AG09319 (cell line): ENCODE measurements at places on chromosomes 2 and 18.

- DNase-seq, result no peak
Observed at GRCh38 chr2:216495656-216496055, 3.0 kb upstream of the RPL37A start.

- DNase-seq, result no peak
Observed at GRCh38 chr18:76839086-76839794, 16.9 kb downstream of the ZNF236 start.

DNA sequence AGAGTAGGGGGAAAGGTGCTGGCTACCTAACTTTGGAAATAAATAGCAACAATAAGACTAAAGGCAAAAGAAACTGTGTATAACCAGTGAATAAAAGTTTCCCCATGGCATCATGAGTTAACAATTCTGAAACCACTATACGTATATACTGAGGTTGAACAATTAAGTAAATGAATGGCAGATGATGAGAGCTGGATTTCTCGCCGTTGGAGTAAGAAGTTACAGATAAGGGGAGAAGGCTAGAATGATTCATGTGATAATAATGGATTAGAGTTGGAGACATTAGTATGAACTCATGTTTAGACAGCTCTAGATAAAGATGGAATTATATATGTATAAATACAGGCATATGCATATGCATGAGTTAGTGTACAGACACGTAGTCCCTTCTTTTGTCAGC is 152.7 kb downstream of the UBR3 start:
- DNase-seq, result no peak

DNA sequence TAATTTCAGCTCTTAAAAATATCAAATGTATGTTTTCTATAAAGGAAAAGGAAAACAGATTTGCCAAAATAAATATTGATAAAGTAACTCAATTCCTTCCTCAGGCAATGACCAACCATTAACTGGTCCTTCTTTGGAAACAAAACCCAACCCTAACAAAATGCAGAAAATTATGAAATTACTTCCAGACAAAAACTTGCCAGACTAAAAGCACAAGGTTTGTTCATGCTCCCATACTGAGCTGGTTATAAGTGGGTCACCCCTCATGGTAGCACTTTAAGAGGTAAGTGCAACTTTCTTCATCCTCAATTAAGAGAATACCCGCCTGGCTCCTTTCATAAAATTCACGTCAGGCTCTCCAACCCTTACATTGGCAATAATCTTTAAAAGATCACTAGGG is 31.1 kb upstream of the TTC32 start:
- no peak for DNase-seq

- DNase-seq, result no peak
Observed at GRCh38 chr18:25614168-25614567, 262.2 kb upstream of the ZNF521 start.

DNA sequence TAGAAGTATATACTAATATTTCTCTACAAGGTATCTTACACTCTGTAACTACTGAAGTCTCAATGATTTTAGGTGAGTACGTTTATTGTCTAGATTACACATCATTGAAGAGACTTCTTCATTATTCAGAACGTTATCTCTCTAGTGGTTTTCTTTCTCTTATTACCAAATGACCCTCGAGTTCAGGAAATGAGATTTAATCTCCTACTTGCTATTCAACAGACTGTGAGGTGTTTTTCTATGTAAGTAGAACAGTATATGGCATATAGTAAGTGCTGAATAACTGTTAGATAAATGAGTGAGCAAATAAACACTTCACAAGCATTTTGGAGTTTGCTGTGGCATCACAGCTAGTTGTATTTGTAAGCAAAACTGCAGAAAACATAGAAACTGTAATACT is 947.2 kb upstream of the SLC39A10 start:
- DNase-seq, result no peak

DNA sequence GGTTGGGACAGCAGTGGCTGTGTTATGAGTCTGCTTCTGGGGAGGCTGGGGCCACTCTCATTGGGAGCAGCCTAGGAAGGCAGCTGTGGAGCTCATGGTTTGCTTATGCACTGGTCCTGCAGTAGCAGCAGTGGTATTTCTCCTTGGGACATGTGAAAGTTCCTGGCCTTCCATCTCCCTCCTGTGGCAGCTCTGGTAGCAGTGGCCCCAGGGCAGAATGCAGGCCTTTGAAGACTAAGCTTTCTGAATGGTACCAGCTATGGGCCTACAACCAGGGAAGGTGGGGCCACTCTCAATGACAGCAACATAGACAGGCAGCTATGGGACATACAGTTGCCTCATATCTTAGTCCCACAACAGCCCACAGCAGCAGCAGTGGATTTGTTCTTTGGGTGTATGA is 117.3 kb upstream of the VWC2L start:
- no peak for DNase-seq

DNA sequence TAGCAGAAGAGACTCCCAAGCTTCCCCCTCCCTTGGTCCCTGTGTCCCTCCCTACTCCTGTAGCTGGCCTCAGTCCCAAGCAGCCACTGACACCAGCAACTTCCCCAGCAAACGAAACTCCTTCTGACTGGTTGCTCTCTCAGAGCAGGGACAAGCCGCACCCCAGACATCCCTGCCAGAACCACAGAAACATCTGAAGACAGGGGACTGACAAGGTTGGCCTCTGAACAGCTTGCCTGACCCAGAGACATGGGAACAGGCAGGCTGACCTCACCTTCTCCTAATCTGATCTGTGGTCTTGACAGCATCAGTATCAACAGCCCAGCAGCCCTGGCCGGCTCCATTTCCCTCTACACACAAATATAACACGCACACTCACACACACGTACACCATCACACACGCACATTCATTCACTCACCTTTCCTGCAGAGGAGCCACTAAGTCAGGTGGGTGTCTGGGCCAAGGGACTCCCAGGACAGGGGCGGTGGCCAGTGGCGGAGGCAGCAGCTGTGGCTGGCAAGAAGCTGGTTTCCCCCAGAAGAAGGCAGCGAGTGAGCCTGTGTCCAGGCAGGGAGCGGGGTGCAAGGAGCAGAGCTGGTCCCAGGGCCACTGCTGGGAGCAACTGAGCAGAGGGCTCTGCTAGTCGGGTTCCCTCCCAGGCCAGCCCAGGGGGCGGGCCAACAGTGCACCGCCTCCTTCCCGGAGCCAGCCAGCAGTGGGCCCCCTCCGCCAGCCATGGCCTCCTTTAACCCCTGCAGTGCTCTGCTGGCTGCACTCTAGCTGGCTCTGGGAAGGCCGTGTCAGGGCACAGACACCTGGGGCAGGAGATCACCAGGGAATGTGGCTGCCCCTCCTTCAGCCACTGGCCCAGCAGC is 59.1 kb downstream of the TNS1 start:
- DNase-seq, result no peak

DNA sequence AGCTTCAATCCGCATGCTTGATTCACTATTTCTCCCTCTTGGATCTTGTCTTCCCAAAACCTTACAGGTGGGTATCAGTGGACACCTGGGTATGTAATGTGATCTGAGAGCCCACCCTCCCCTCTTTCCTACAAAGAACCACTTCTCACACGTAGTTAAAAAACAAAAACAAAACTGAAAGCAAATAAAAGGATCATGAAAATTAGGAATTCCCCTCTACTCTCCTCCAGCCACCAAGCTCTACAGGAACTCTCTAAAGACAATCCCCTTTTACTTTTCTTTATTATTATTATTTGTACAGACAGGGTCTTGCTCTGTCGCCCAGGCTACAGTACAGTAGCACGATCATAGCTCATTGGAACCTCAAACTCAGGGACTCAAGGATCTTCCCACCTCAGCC is 40.8 kb upstream of the MYO1B start:
- no peak for DNase-seq

DNA sequence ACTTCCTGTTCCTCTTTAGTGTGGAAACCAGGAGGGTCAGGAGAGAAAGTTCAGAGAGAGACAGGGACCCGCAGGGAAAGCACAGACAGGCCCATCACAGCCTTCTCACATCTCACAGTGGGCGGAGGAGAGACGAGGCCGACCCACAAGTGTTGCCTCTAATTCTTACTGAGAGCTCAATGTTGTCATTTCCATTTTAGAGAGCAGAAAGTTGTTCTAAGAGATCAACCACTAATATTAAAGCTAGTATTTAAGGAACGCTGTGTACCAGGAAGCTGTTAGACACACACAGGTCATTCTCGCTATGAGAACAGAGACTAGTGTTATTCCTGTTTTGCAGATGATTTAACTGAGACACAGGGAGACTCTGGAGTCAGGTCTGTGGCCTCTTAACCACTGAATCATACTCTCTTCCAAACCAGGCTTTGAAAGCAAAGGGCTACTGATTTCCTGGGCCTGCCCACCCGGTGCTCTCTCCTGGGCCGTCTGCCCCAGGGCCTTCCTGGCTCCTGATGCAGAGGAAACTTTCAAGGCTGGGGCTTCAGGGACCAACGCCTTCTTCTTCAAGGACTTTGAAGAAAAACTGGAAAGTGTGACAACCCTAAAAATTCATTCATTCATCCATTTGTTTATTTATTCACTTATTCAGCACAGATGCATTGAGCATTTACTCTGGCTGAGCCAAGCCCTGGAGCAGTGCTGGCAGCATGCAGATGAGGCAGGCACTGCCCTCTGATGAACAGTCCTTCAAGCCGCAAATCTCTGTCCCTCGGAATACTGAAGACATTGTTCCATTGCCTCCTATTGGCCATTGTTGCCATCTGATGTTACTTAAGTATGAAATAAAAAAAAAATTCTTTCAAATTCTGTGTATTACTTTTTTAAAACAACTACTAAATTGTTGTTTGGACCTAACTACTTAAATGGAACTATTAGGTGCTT is 37.2 kb upstream of the BIN1 start:
- no peak for DNase-seq

GRCh38 chr18:5104246-5104645 is 92.8 kb downstream of the AKAIN1 start:
- no peak for DNase-seq

DNA sequence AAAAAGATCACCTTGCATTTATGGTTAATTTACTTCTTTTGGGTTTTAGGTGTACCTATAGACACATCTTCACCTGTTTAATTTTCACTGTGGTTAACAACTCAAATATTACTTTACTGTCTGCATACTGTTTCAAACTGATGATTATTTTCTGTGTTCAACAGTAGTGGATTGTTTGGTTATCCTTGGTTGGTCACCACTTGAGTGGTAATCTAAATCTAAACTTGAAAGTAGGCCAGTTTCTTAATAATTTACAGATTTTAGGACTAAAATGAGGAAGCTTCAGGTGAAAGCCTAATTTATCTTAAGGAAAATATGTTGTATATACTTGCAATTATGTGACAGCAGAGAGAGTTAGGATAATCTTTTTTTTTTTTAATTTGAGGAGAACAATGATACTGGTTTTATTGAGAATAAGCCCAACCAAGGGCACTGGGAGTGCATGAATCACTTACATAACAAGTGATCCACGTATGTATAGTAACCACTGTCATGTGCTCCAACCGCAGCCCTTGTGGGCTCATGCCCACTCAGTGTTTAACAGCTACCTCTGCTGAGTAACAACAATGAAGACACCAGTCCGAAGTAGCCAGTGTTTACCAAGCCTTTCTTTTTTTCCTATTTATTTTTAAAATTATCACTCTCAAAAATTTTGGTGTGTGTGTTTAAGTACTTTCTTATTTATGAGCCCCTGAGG is 31.0 kb upstream of the WDSUB1 start:
- no peak for DNase-seq

GRCh38 chr2:205688417-205689200 is 6.3 kb downstream of the NRP2 start:
- no peak for DNase-seq

GRCh38 chr2:160141419-160141818 is 58.7 kb downstream of the ITGB6 start:
- no peak for DNase-seq

- DNase-seq, result no peak
Observed at GRCh38 chr2:241399941-241400922, 44.1 kb downstream of the FARP2 start.

DNA sequence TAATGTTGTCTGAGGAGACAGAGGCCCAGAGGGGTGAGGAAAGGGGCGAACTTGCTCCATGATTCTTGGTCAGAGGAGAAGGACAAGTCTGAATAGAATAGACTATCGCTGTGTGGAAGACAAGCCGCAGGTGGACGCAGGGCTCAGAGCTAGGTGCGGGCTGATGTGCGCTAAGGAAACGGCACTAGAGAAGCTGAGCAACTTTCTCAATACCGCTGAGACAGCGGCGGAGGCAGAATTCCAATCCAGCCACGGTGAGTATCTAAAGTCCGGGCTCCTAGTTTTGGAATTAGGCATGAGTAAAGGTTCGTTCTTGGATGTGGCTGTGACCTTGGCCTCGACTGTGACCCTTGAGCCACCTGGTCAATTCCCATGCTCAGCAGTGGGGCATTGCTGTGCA is 47.8 kb downstream of the CAPN13 start:
- no peak for DNase-seq

DNA sequence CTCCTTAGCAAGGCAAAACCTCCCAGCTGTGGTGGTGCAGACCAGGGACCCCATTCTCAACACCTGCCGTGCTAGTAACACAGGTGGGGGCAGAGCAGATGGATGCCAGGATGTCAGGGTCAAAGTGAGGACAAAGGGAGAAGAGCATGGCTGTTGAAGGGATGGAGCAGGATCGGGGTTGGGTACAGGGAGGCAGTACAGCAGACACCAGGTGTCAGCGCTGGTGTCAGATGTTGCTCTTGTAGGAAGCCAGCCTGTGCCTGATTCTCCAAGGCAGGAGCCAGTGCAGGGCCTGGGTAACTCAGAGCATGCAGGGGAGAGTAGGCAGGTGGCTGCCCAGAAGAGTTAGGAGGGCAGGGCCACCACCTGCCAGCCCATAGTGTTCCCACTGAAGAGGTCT is 222.1 kb upstream of the SPRED2 start:
- DNase-seq, result no peak

DNA sequence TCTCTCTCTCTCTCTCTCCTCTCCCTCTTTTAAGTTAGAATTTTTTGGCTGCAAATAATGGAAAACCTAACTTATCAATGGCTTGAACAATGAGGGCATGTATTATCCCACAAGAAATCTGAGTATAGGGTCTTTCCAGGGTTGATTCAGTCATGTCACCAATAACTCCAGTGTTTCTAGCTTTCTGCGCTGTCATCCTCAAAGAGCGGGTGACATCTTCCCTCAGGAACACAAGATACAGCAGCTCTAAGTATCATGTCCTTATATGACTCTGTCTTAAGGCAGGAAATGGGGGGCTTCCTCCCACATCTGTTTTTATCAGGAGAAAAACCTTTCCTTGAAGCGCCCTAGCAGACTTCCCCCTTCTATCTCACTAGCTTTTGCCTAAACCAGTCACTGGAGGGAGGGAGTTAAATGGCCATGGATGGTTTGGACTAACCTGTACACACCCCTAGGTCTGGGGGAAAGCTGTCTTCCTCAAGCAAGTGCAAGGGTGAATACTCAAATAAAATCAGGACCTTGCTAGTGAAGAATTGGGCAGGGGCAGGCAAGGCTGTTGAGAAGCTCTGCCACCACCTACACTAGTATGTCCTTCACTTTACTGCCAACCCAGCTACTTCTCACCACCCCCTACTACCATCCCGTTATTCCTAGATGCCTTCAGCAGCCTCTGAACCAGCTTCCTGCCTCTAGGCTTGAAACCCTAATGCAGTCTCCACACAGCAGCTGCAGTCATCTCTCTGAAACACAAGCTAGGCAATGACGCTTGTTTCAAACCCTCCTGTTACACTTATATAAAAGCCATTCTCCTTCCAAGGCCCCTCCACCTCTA is 7.5 kb upstream of the TUBA4A start:
- no peak for DNase-seq

- no peak for DNase-seq
Observed at GRCh38 chr18:50662177-50662576, 102.3 kb downstream of the MAPK4 start.
